ENCODE measurements at places on chromosomes 12 and 14.

DNA sequence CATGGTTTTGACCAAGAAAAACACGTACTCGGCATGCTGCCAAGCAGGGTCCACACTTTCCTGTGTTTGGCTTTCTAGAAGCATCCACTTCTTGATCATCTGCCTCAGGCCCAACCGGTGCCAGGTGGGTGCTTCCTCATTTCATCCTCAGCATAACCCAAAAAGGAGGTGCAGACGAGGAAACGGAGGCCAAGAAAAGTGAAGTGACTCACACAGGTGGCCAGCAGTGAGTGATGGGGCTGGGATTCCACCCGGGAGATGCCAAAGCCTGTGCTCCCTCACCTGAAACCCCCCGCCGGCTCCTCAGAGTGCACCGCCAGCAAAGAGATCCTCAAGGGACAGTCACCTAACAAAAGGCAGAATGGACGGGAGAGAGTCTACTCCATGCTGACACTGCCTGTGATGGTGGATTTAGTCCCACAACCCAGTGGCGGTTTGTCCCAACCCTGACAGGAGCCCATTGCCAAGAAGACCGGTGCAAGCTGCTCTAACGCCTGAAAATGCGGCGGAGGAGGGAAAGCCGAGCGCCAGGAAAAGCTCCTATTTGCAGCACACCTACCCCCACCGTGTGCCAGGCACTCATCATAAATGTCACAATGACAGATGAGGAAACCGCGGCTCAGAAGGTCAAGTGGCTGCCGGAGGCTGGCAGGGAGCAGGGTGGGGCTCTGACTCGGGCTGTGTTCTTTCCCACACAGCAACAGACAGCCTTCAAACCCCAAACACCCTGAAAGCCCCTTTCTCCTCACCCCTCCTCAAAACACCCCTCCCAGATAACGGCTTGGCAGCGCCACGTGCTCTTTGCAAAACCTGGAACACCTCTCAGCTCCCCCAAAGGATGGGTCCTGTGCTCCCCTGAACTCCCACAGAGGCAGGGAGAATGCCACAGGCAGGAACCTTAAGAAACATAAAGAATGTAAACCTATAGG, 18.8 kb downstream of the BCL11B start:
- no peak for DNase-seq

DNA sequence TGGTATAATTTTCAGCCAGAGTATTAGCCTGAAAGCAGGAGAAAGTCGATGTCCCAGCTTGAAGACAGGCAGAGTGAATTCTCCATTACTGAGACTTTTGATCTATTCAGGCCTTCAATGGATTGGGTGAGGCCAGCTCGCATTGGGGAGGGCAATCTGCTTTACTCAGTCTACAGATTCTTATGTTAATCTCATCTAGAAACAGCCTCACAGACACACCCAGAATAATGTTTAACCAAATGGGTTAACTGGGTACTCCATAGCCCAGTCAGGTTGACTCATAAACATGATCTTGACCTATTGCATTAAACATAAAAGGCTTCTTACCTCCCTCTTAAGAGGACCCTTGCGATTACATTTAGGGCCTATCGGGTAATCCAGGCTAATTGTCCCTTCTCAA, 118.0 kb downstream of the KTN1 start:
- DNase-seq, result no peak

DNA sequence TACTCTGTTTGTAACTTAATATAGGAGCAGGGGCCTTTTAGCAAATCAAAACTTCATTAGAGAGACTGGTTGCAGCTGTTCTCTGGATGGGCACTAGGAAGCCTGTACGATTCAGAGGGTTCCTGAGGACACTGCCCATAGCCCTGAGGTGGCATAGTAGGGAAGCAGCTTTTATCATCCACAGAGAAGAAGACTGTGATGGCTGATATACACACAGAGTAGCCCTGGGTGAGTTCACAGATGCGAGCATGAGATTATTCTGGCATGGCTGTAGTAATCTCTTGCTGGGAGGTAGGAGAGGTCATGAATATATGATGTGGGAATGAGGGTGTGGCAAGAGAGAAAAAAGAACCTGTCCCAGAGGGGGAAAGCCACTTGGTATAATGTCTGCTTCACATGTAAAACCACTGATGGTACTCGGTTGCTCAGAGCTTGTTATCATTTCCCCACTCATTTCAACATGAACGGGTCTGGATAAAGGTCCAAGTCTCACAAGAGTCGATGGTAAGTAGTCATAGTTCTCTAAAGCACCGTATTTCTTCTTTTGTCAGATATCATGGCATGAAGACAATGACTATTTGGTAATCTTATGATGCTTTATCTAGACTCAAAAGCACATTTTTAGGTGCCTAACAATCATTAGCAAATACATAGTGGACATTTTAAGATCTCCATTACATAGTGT, 52.0 kb downstream of the PEBP1 start:
- DNase-seq, result no peak

DNA sequence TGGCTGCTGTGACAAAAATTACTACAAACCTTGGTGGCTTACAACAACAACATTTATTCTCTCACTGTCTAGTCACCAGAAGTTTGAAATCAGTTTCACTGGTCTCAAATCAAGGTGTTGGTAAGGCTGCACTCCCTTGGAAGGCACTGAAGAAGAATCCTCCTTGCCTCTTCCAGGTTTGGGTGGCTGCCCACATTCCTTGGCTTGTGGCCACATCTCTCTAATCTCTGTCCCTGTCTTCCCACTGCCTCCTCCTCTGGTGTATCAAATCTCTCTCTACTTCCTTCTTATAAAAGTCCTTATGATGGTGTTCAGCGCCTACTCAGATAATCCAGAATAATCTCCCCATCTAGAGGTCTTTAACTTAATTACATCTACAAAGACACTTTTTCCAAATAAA, 31.0 kb downstream of the PLCZ1 start:
- DNase-seq, result no peak

GRCh38 chr12:13074396-13075117, 28.9 kb downstream of the GSG1 start:
- no peak for DNase-seq

GRCh38 chr12:124397399-124397679, 102.4 kb downstream of the RFLNA start:
- DNase-seq, result no peak

- DNase-seq, result no peak
These were observed 126.4 kb downstream of the SCN8A start for GRCh38 chr12:51717326-51717925.

- no peak for DNase-seq
These were observed 487 bp upstream of the NRDE2 start for GRCh38 chr14:90332271-90332584.

GRCh38 chr14:20428010-20428365, 8.0 kb downstream of the KLHL33 start:
- DNase-seq, result no peak

- DNase-seq, result no peak
These were observed 11.5 kb downstream of the FOXA1 start for GRCh38 chr14:37583358-37584210.

- DNase-seq, result no peak
These were observed 62.3 kb downstream of the FOS start for GRCh38 chr14:75340921-75341320.

GRCh38 chr14:92489394-92490238, 24.0 kb upstream of the RIN3 start:
- no peak for DNase-seq

DNA sequence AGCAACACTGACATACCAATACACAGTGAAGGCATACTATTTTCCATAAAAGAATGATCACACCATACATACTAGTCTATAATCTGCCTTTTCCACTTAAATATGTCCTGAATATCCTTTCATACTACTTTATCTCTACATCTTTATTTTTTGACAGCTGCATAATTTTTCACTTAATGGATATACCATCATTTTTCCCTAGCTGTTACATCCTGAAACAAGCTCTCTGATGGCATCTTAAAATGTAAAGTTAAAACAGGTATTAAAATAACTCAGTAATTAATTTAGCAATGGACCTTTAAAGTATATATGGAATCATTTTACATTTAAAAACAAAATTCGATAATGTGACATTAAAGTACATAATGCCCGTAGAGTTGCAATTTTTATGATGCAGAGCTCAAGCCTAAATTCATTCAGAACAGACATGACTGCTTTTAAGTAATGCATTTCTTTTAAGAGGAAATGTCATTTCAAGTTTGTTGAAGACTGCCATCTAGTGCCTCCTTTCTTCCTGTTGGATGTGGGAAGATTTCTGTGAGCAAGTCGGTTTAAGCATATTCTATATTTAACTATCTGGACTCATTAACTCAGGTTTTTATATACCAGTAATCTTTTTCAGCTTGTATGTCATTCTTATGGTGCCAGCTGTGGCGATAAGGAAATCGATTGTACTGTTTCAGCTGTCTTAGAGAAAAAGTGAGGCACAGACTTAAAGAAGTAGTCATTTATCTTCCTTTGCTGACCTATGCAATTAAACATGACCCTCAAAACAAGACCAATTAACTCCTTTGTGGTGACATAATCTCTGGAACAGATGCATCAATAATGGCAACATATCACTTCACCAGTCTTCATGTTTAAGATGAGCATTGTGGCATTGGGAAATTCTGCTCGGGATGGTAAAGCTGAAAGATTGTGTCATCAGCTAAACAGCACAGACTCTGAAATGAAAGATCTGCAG, 20.3 kb downstream of the PRICKLE1 start:
- DNase-seq, result no peak

DNA sequence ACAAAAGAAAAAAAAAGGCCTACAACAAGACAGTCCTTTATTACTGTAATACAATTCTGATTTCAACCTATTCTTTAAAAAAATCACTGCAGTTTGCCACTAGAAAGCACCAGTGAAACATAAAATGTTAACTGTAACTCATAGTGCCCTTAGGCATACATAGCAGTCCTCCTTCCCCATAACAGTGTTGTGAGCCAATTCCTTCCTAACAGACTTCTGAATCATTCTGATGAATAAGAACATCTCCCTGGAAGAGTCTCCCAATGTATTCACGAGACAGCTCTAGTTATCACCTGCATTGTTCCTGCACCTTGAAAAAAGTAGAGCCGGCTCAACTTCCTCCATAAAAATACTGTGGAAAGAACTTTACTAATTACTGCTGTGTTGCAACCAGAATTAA, 213.6 kb upstream of the FSCB start:
- no peak for DNase-seq

DNA sequence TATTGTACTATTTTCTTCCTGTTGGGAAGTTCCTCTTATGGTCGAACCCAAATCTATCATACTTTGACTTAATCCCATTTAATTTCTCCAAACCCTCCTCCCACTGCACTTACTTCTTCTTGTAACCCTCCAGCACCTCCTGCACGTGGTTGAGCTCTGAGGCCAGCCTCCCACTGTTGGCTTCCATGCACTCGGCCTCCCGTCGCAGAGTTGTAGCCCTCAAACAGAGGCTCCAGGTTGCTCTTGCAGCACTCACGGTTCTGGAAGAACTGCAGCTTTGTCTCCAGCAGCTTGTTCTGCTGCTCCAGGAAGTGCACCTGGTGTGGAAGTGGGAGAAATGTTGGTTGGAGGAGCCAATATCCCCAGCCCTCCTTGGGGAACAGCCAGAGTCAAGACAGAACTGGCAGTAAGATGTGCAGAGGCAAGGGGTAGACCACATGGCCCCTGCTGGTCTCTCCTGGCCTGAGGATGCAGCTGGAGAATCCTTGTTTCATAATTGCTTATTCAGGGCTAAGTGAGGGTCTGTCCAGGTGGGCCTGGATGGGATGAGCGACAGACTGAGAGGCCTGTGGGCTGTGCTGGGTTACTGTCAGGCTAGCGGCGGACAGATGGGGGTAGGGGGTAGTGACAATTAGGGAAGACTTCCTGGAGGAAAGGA, 18.4 kb upstream of the KRT86 start:
- no peak for DNase-seq

DNA sequence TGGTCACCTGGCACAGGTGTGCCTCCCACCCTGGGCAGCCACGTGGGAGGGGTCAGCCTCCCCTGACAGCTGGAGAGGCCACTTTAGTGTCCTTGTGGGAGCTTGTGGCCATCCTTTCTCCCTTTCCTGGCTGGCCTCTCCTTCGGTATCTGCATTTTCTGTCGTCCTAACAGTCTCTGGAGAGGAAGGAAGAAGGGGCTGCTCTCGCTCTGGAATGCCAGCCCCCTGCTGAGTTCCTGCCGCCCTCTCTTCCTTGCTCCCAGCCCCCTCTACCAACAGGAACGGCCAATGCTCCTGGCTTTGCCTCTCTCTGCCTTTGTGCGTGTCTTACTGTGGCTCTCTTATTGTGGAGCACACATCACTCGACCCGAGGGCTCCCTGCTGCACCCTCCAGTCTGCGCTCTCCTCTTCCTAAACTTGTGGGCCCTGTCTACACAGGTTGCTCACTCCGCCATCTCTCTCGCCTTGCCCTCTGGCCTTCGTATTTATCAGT, 70.8 kb downstream of the FBXL14 start:
- DNase-seq, result no peak

GRCh38 chr14:55111122-55111708, 17.8 kb upstream of the LGALS3 start:
- no peak for DNase-seq

GRCh38 chr14:62071039-62071438, 308.8 kb downstream of the SNAPC1 start:
- DNase-seq, result no peak

DNA sequence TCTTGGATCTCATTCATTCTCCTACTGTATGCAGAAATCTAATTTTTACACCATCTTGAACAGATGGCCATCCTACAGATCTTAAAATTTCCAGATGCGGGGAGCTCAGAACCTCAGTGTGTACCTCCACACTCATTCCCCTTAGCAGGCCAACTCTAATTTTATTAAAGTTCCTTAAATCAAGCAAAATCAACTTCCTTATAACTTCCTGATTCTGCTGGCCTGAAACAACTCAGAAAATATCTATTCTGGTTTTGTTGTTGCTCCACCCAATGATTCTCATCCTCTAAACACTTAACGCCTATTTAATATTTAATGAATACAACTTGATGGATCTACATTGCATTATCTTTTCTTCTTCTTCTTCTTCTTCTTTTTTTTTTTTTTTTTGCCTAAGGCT, 3.1 kb downstream of the EMP1 start:
- no peak for DNase-seq

- DNase-seq, result no peak
These were observed 306.3 kb downstream of the ATP23 start for GRCh38 chr12:58247633-58248032.

GRCh38 chr12:6198985-6199530, 1.1 kb upstream of the CD9 start:
- no peak for DNase-seq

- no peak for DNase-seq
These were observed 8.1 kb upstream of the TMED10 start for GRCh38 chr14:75184492-75184891.

DNA sequence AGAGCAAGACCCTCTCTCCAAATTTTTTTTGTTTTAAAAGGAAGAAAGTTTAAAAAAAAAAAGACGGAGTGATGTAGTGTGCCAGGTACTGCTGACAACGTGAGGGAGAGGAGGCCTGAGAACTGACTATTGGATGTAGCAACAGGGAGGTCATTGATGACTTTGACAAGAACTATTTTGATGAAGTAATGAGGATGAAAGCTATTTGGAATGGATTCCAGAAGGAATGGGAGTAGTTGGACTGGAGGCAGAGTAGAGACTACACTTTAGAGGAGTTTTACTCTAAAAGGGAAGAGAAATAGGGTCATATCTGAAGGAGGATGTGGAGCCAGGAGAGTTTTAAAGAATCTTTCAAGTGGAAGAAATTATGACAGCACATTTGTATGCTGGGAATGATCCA, 27.8 kb upstream of the SLC38A2 start:
- DNase-seq, result no peak

All from stimulated activated CD4-positive, alpha-beta T cell treated with anti-CD3 and anti-CD28 coated beads, Interleukin-2, amount 100 ng/mL, for 4 hours (primary cell).